ENCODE measurements at places on chromosomes 16 and 17.

DNA sequence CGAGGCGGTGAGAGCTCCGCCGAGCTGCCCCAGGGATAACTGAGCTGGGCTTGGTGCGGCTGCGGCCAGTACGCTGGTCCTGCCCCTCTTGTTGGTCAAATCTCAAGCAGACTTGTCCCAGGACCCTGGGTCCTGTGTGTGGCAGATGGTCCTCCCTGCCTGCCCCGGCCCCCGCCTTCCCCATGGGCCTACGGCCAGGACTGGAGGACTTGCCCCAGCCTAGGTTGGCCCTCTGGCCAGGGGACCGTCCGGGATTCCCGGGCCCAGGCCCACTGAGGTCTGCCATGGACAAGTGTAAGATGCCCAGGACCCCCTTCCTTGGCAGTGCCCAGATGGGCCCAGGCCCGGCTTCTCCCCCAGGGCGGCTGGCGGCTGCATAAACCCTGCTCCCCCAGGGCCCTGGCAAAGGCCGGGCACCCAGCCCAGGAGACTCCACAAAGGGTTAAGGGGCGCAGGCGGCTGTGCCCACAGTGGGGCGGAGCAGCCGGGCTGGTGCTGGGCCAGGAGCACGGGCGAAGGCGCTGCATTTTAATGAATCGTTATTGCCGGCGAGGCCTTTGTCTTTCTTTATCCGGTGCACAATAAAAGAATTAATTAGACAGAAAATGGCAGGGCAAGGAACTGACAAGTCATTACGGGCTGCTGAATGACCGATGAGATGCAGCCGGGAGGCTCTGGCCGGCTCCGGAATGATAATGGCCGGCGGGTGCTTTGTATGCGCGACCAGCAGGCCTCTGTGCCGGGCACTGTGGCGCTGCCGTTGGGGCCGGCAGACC lies 9.1 kb downstream of the SOX8 start:
- DNase-seq, result no peak

DNA sequence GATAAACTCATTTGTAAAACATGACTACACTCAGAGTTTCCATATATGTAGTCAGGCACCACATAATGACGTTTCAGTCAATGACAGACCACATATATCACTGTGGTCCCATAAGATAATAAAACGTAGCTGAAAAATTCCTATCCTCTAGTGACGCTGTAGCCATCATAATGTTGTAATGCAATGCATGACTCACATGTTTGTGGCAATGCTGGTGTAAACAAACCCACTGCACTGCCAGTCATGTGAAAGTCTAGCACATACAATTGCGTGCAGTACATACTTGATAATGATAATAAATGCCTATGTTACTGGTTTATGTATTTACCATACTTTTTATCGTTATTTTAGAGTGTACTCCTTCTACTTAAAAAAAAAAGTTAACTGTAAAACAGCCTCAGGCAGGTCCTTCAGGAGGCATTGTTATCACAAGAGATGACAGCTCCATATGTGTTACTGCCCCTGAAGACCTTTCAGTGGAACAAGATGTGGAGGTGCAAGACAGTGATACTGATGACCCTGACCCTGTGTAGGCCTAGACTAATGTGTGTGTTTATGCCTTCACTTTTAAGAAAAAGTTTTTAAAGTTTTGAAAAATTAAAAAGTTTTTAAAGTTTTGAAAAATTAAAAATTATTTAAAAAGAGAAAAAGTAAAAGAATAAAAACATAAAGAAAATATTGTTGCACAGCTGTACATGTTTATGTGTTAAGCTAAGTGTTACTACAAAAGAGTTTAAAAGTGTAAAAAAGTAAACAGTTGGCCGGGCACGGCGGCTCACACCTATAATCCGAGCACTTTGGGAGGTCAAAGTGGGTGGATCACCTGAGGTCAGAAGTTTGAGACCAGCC lies 9.0 kb downstream of the STAT5B start:
- no peak for DNase-seq

DNA sequence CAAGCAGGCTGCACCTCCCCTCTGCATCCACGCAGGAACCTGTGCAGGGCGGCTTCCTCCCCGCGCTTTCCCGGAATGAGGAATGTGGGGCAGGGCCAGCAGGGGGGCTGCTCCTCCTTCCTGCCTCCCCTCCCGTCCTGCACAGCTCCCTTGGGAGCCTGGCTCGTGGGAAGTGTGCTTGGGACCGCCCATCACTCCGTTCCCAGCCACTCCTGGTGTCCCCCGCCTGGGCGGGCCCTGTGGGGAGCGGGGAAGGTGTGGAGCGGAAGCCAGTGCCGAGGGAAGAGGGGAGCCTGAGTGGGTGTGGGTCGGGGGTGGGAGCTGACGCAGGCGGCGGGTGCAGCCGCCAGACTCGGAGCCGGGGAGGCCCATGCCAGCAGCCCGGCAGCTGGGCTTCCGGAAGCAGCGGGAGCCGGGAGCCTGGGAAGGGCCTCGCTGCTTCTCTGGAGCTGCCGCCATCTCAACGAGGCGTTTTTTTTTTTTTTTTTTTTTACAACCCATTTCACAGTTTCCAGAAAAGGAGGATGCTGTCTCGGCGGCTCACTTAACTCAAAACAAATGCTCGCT lies 24.1 kb downstream of the BAHCC1 start:
- DNase-seq, result peak; percentile 92

DNA sequence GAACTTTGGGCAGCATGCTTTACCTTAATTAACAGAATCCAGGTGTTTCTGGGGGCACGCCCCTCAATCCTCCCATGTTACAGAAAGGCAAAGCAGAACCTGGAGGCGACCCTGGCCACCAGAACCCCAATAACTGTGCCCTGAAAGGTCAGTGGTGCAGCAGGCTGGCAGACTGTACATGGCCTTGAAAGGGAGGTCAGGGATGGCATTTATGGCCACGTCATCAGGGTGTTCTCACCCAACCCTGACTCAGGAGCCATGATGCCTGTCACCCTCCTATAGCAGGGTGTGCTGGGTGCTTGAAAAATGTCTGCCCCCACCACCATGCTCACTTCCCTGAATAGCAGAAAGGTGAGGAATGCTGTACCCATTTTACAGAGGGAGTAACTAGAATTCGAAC lies 177.7 kb downstream of the TMEM132E start:
- DNase-seq, result no peak

- DNase-seq, result peak; percentile 19
Observed at GRCh38 chr17:16941072-16942036, 30.6 kb downstream of the TNFRSF13B start.

DNA sequence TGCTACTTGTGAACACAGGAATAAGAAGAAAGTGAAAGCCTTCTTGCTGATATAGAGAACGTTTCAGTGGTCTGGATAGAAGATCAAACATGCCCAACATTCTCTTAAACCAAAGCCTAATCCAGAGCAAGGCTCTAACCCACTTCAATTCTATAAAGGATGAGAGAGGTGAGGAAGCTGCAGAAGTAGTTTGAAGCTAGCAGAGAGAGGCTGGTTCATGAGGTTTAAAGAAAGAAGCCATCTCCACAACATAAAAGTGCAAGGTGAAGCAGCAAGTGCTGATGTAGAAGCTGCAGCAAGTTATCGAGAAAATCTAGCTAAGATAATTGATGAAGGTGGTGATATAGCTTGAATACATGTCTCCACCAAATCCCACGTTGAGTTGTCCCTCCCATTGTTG lies 383.3 kb upstream of the ASIC2 start:
- DNase-seq, result no peak

GRCh38 chr16:27267037-27267677 lies 1.4 kb downstream of the NSMCE1 start:
- no peak for DNase-seq

GRCh38 chr16:84042879-84043485 lies 387 bp upstream of the SLC38A8 start:
- no peak for DNase-seq

DNA sequence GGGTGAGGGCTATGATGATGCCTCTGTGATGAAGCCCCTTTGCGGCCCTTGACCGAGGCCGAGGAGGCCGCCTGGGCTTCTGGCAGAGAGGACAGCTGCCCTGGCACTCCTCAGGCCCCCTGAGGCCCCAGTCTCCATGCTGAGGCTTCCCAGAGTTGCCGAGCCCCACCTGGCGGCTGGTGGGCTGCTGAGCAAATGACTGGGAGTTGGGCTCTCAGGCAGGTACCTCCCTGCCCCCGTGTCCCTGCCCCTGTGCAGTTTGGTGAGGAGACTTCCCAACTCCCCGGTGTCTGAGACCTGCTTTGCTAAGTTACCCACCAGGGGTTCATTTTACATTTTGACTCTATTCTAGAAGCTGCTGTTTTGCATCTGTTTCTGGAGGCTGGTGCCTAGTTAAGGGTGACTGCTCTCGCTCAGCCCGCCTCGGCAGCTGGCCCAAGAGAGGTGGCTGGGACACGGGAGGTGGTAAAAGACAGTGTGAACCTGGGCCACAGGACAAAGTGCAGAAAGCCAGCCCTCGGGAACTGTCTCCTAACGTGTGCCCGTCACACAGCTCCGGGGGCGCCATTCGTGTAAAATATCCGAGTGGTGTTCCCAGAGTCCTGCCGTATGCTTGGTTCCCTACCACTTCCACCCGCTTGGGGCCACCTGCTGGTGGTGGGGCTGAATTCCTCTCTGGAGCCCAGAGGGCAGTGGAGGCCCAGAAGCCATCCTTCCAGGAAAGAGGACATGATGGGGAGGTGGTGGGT lies 134.5 kb downstream of the RAB11FIP4 start:
- no peak for DNase-seq

DNA sequence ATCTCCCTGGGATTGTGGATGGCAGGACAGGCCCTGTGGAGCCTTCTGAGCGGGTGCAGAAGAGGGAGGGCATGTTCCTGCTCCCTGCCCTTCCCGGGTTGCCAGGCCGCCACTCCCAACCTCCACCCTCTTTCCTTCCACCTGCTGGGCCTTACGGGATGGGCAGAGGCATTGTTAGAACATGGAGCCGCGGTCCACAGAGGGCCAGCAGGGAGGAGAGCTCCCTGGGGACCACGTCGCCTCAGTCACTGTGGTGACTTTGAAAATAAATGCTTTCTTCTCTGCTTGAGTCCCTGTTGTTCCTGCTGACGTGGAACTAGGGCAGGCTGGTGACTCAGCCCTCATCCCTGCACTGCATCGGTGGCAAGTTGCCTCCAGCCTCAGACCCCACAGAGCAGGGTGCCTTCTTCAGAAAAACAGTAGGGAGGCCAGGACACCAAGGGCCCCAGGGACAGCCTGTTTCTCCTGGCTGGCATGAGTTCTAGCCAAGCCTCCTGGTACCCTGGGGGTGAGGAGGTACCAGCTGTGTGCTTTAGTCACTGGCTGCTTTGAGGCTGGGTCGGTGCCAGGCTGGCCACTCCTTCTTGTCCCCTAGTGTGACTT lies 224.9 kb downstream of the SEC14L1 start:
- DNase-seq, result peak; percentile 77

Measured in sciatic nerve (tissue), 2 donors.